ENCODE measurements at places on chromosomes 2 and 18. TPM values are rescaled to one million over a fixed set of nuclear protein-coding genes. Genes with fewer than 3 reads are reported as not detected.

NCKAP1 gene
- total RNA-seq: 185 TPM

PRKCE gene
- total RNA-seq: 21.9 TPM

NT5DC4 gene
- not detected for total RNA-seq

DNAJC5G gene
- not detected for total RNA-seq

SERPINB11 gene
- total RNA-seq: not detected

ALPG gene
- total RNA-seq: not detected

NEB gene
- 0.29 TPM for total RNA-seq

ANKRD29 gene
- 0.22 TPM for total RNA-seq

C2orf66 gene
- not detected for total RNA-seq

SLC5A7 gene
- total RNA-seq: not detected

TSPYL6 gene
- total RNA-seq: not detected

GCG gene
- not detected for total RNA-seq

RAPGEF4 gene
- total RNA-seq: 0.14 TPM

TMEM178A gene
- total RNA-seq: 0.88 TPM

CRYBA2 gene
- total RNA-seq: not detected

TOGARAM2 gene
- total RNA-seq: under 0.01 TPM

CHRNG gene
- total RNA-seq: not detected

CDH7 gene
- not detected for total RNA-seq

CTAGE1 gene
- total RNA-seq: not detected

MC2R gene
- total RNA-seq: not detected

ANKRD62 gene
- total RNA-seq: not detected

LRPPRC gene
- total RNA-seq: 73.5 TPM

FAM161A gene
- 2.6 TPM for total RNA-seq

HAAO gene
- 0.14 TPM for total RNA-seq

C2orf74 gene
- 13.8 TPM for total RNA-seq

ELOA2 gene
- not detected for total RNA-seq

REG3A gene
- total RNA-seq: not detected

UGT1A8 gene
- total RNA-seq: not detected

TMEFF2 gene
- not detected for total RNA-seq
